ENCODE measurements at places on chromosomes 4 and X. TPM values are rescaled to one million over a fixed set of nuclear protein-coding genes. Genes with fewer than 3 reads are reported as not detected.

The PPP1R3F gene
- total RNA-seq: 4.8 TPM

The WDR19 gene
- total RNA-seq: 8.7 TPM

The LGI2 gene
- total RNA-seq: not detected

The F8A2 gene
- not detected for total RNA-seq

The NWD2 gene
- not detected for total RNA-seq

- DNase-seq: no peak
Measured at GRCh38 chr4:76036855-76037254, 985 bp upstream of the CXCL11 start.

GRCh38 chr4:183182873-183183725 lies 84.0 kb downstream of the WWC2 start:
- DNase-seq: peak; percentile 83

DNA sequence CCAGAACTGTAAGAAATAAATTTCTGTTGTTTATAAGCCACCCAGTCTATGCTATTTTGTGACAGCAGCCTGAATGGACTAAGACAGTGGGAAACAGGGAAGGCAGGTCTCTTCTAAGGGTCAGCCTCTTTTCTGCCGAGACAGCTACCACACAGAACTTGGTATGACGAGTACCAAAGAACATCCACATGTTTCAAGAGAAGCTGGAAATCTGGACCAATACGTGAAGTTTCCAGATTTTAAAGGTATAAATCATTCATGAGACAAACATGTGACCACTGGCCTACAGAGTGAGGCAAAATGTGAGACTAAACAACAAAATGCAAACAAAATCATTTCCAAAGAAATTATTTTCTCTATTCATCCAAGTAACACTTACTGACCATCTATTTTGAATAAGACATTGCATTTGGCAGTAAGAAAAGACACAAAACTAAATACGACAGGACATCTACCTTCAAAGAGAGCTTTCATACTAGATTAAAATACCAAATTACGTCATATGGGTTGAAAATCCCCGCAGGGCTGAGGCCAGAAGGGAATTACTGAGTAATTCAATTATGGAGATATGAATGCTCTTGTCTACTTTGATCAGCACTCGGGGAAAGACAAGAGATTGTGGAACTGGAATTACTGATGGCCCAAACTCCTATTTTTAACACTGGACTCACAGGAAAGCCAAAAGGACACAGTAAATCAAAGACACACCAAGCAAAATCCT lies 7.2 kb downstream of the SCARB2 start:
- no peak for DNase-seq

DNA sequence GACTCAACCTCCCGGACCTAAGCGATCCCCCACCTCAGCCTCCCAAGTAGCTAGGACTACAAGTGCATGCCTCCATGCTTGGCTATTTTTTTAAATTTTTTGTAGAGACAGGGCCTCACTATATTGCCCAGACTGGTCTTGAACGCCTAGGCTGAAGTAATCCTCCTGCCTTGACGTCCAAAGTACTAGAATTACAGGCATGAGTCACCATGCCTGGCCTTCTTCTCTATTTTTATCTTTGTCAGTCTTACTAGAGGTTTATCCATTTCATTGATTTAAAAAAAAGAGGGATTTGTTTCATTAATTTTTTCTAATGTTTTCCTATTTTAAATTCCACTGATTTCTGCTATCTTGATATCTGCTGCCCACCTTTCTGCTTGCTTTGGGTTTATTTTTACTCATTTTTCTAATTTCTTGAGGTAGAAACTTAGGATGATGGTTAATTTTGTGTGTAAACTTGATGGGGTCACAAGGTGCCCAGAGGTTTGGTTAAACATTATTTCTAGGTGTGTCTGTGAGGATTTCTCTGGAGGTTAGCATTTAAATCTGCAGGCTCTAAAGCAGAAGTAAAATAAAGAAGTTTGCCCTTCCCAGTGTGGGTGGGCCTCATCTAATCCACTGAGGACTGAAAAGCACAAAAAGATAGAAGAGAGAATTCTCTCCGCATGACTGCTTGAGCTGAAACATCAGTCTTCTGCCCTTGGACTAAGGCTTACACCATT lies 116.2 kb upstream of the DCLK2 start:
- peak; percentile 48 for DNase-seq

DNA sequence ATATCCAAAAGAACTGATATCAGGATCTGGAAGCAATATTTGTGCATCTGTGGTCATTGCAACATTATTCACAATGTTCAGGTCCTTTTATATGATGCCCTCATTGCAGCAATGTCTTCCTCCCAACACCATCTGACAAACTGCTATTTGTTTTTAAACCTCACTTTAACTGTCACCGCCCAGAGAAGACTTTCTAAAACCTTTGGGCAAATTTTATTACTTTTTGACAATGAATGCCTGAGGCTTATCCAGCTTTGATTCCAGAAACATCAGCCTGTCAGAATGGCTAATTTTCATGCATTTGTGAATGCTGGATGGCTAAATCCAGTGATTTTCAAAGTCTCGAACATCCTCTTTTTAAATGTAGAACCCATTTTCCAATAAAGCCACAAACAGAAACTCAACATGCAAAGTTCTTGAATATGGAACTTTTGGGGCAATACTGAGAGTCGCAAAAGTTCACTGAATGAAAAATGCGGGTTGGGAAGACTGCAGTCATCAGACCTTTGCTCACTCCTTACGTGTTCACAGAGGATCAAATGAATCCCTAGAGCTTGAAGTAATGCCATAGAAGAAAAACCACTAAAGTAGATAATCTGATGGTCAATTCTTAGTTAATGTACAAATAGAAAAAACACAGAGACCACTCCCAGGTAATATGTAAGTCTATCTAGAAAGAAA lies 10.5 kb downstream of the FGB start:
- no peak for DNase-seq

DNA sequence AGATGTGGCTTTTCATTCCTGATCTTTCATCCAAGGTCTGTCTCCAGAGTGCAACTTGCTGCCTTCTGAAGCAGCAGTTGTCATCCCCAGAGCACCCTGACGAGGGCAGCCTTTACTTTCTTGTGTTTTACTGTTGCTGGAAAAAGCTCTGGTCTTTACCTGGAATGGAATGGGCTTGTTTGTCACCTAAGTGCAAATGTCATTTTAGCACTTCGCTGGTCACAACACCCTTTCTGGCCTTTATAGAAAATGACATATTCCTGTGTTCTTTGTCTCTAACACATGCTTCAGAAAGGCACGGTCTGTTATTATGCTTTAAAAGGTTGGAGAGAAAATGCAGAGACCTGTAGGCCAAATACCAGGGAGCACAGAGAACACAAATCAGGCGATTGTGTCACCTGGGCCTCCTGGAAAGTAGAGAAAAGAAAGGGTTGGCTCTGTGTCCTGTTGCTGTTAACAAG lies 332.7 kb upstream of the IGFBP7 start:
- peak; percentile 9 for DNase-seq

DNA sequence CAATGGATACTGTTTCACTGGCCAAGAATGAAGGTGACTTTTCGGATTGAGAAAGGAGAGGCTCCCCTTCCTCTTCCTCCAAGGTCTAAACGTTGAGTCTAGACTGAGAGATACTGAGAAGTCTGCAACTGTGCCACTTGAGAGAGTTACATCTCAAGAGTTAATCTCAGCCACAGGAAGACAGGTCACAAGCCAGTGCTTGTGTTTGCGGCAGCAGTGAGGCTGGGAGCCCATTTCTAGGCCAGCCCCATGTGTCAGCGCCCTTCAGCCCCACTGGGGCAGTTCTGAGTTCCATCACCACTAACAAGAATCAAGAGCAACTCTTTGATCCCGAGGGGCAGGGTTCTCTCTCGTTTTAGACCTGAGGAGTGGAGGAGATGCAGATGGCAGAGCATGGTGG lies 7.3 kb upstream of the SEC24D start:
- DNase-seq: no peak

GRCh38 chr4:125280892-125281403 lies 33.8 kb upstream of the FAT4 start:
- DNase-seq: no peak

DNA sequence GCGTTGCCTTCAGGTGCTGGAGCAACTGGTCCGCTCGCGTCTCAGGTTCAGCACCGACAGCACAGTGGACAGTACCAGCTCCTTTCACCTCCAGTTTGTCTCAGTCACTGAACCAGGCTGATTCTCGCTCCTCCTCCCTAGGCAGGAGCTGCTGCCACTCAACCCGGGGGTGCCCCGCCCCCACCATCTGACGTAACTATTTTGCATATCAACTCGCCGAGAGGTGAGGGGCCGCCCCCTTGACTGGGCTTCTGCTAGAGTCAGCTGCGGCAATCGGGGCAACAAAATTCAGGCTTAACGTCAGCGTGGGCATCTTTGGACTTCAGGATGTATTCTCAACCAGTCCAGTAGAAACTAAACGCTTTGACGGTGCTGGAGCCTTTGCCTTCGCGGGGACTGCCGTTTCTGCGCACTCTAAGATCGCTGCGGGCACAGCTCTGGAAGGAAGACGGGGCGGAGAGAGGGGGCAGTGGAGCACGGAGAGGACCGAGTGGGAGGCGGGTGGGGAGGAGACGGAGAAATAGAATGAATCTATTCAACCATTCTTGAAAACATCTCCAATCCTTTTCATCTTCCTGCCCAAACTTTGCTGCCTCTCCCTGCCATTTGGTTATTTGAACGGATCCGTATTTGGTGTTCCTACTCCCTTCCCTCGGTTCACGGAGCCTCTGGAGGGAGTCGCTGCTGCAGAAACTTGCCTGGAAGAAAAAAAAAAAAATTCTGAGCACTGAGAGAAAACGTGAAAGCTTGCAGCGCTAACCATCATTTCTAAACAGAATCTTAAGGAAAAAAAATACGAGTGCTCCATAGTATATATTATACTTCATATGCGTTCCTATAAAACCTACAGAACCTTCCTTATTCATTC lies at the start of gene FSTL5:
Gene FSTL5 (minus strand): TSS at position 109 of the 868 bp plus-strand sequence. CDS start 52,604 bp downstream, outside the sequence.
- no peak for DNase-seq

DNA sequence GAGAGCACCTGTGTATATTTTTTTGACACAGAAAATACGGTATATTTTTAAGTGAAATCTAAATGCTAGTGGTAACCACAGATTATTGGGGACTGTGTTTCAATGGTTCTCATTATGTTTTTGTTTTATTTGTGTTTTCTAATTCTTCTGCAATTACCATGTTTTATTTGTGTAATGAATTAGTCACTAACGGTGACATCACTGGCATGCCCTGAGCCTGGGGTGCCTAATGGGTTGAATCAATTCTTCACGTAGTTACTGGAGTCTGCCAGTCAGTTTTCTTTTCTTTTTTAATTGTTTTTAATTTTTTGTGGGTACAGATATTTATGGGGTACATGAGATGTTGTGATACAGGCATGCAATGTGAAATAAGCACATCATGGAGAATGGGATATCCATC lies 168.8 kb downstream of the RELL1 start:
- no peak for DNase-seq

- no peak for DNase-seq
Measured at GRCh38 chrX:17494216-17494615, 119.2 kb downstream of the NHS start.

DNA sequence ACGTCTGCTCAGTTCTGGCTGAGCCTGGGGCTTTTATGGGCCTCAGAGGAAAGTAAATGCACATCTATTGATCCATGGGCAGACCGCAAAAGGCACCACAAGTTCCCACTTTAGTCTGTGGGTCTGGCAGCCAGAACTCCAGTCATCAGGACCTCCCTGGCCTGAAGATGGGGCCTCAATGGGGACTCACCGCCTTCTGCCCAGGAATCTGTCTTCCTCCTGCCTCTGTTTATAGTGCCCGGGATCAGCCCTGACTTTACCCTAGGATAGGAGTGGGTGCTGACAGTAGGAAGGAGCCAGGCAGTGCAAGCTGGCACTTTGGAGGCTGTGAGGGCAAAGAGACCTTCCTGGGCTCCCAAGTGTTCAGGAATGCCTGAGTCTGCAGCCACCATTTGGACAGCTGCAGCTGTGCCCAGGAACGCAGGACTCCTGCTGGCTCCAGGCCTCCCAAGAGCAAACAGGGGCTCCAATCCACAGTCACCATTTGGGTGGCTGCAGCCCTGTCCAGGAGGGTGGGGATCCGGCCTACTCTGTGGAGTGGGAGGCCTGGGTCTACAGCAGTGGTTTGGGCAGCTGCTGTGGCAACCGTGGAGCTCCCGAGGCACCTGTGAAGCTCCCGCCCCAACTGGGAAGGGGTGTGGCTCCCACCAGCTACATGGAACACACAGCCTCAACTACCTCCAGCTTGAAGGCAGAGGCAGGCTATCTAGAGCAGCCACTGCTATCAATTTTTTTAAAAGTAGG lies 1440.9 kb upstream of the ADGRL3 start:
- DNase-seq: no peak

- DNase-seq: no peak
Measured at GRCh38 chrX:10108288-10108687, 48.5 kb upstream of the CLCN4 start.

DNA sequence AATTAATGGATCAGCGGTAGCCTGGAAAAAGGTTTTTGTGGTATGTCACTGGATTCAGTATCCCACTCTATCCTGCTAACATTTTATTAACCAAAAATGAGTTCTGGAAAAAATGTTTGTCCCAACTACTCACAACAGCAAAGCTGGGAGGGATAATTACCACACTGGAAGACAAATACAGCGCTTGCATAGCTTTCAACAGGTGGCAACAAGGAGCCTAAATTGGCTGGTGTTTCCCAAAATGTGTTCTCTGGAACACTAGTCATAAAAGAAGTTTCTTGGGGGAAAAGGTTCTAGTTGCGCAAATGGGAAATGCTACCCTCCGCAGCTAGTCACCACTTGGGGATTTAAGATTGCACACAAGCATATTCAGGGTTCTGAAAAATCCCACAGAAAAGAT lies 54.6 kb downstream of the BEND2 start:
- no peak for DNase-seq

- DNase-seq: peak; percentile 62
Measured at GRCh38 chr4:159434114-159434870, 331.4 kb downstream of the RAPGEF2 start.
